NCI-H2081 treated with DMSO at 0.1 percent for 48 hours (cell line): ENCODE measurements at places on chromosomes 6 and 20.

DNA sequence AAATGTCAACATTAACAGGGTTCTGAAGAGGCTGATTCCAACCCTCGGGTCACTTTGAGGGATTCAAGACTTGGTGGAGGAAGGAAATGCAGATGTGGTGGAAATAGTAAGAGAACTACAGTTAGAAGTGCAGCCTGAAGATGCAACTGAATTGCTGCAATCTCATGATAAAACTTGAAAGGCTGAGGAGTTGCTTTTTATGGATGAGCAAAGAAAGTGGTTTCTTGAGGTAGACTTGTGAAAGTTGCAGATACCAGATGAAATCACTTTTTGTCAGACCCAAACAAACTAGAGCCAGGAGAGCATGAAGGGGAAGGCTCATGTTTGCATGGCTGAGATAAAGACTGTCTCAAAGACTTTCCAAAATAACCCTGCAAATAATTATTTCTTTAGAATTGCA, 16.2 kb downstream of the ANKRD6 start:
- no peak for DNase-seq

GRCh38 chr6:80357081-80357480, 250.6 kb downstream of the BCKDHB start:
- DNase-seq: no peak

GRCh38 chr6:142326540-142326939, 24.7 kb downstream of the ADGRG6 start:
- DNase-seq: no peak

GRCh38 chr20:62792182-62792939, 3.9 kb upstream of the MRGBP start:
- no peak for DNase-seq

- no peak for DNase-seq
Measured at GRCh38 chr20:375265-375889, 5.2 kb upstream of the TRIB3 start.

DNA sequence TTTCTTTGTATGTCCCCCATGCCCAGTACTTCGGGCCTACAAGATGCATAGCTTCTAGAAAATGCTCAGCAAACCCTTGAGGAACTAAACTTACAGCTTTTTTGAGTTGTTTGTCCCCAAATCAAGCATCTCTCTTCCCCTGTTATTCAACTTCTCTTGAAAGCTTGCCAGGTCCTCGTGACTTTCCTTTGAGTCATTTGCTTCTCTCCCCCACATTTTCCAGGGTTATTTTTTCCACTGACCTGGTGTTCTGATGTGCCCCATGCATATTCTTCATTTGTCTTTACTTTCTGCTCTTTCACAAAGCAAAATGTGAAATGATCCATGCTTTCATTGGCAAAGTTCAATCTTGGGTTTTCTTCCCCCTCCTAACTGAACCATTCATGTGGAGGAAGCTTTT, 204.8 kb downstream of the TFAP2A start:
- no peak for DNase-seq

GRCh38 chr6:130534627-130535026, 168.8 kb downstream of the TMEM200A start:
- DNase-seq: no peak

DNA sequence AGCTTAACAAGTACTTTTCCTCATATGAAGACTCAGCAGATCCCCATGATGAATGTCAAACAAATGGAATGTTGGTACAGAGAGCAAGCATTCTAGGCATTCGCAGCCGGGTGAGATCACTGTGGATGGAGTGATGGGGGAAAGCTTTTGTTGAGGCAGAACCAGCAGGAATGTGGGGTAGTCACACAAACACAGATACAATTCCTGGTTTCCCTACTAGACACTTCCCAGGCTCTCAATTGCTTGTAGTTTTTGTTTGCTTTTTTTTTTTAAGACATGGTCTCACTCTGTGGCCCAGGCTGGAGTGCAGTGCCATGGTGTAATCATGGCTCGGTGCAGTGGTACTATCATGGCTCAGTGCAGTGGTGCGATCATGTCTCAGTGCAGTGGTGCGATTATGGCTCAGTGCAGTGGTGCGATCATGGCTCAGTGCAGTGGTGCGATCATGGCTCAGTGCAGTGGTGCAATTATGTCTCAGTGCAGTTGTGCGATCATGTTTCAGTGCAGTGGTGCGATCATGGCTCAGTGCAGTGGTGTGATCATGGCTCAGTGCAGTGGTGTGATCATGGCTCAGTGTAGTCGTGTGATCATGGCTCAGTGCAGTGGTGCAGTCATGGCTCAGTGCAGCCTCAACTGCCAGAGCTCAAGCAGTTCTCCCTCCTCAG, 15.4 kb upstream of the IER3 start:
- DNase-seq: no peak

DNA sequence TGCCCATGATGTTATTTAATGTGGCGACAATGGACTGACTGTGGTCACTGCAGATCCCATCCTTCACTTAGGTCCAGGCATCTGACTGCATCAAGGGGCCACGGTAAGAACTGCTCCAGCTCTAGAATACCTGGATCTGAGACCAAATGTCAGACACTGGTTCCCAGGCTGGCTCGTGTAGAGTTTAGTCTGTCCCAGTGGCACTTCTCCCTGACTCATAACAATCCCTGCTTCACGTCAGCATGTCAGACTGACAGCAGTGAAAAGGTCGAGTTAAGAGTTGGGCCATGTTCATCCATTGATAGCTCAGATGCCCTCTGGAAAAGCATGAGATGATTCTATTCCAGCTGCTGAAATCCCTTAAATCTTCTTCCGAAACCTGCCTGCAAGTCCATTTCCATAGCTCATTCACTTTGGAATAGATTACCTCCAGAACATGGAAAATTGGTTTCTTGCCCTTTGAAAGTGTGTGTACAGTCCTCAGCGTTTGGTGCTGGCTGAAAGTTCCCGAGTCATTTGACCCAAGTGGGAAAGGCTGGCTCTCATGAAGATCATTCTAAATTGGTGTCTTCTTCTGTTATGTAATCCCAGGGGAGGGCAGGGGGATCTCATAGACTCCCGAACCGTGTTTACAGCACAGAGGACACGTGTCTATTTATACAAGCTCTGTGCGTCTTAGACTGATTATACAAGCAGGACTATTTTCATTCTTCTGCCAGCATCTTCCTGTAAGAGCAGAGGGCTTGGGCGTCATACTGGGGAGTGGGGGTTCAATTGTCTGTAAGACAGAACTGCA, 160.8 kb downstream of the ZDHHC14 start:
- DNase-seq: no peak

DNA sequence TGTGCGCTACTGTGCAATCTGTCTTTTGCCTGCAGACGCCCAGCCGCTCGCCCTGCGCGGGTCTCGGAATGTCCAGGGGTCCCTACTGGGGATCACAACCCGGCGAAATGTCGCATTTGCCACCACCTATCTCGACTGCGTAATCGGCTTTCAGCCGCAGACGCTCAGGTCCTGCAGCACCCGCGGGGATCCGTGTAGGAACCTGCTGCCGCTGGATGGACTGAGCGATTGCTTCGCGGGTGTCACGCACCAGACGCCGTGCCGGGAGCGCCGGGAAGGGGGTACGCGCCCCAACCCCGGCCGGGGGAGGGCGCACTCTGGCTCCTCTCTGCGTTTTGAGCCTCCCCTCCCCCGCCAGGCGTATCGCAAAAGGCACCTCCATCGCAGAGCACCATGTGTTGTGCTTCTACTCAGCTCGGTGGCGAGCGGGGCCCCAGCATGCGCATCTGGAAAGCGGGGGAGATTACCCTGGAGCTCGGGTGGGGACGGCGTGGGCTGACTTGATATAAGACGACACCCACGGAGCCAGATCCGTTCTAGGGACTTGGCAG, 747 bp upstream of the PTPRA start:
- DNase-seq: no peak

DNA sequence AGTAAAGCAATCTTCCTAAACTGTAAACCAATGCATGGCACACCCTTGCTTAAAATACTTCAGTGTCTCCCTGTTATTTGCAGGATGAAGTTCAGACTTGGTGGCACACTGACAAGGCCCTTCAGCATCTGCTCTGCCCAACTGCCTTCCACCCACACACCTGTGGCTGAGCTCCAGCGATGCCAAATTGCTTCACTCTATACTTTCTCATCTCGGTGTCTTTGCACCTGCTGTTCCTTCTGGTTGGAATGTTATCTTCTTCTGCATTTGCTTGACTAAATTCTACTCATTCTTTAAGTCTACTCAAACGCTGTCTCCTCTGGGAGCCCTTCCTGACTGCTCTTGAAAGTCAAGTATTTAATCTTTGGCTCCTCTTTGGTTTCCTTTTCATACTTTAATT, 100.1 kb upstream of the SUPT3H start:
- DNase-seq: no peak

- no peak for DNase-seq
Measured at GRCh38 chr20:62627901-62628612, 14.2 kb upstream of the SLCO4A1 start.

DNA sequence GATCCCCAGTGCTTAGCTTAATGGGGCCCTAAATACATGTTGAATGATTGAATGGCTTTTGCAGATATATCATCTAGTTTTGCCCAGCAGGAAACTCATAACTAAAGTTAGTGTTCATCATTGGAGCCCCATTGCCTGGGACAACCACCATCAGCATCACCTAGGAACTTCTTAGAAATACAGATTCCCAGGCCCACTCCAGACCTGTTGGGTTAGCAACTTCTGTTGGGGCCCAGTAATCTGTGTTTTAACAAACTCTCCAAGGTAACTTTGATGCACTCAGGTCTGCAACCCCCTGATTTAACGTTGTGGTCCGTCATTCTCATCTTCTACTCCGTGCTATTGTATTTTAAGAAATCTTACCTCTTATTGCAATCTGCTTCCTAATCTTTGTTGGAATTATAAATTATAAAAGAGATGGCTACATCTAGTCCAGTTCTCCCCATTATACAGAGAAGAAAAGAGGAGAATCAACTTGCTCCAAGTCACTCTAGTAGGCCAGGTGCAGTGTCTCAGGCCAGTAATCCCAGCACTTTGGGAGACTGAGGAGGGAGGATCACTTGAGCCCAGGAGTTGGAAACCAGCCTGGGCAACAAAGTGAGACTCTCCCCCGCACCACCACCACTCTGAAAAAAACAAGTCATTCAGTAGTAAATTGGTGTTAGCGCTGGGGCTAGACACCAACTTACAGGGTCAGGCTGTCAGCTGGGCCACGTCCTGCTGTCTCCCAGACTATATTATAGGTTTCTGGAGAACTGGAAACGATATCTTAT, 13.7 kb downstream of the FOXP4 start:
- no peak for DNase-seq

- DNase-seq: no peak
Measured at GRCh38 chr6:37049758-37050044, 44.2 kb downstream of the FGD2 start.

- no peak for DNase-seq
Measured at GRCh38 chr20:64238851-64239387, 16.6 kb upstream of the PCMTD2 start.

DNA sequence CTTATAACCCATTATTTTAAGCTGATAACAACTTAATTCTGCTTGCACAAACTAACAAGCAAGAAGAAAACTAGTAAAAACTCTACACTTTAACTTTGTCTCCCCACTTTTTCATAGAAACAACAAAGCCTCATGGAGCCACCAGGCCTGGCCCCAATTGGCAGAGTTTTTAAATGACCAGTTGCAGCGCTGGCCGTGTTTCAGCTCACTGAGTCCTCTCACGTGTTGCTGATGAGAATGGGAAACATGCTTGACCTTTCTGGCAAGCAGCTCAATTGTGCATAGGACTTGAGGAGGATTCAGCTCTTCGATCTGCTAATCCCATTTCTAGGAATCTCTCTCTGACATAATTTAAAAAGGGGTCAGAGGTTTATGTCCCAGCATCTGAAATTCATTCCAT, 24.5 kb upstream of the GRM4 start:
- DNase-seq: no peak

DNA sequence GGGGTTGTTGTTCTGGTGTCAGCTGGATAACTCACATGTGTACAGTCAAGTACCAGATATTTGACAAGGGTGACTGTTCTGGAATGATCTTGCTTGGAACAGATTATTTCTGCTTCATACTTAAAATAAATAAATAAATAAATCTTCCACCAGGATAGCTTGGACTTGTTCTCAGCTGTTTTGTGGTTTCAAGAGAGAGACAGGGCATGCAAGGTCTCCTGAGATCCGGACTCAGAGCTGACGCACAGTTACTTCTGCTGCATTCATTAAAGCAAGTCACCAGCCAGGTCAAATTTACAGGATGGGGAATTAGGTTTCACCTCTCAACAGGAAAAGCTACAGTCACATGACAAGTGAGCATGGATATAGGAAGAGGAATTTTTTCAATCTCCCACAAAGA, 285.0 kb upstream of the SPTLC3 start:
- no peak for DNase-seq

DNA sequence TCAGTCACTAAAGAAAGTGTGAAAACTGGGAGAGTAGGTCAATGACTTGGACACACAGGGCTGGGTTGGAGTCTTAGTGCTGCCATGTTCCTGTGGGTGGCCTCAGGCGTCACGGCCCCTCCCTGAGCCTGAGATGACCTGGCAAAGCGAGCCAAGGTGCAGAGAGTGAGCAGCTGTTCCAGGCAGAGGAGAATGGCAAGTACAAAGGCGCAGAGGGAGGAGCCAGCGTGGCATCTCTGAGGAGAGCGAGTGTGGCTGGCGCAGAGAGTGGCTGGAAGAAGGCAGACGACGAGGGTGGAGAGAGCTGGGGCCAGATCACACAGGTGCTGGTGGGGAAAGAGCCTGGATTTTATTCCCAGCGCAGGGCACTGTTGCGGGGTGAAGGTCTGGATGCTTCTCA, 20.6 kb upstream of the CHMP4B start:
- no peak for DNase-seq

- DNase-seq: no peak
Measured at GRCh38 chr20:40191573-40191972, 497.5 kb downstream of the MAFB start.

- DNase-seq: no peak
Measured at GRCh38 chr20:41050361-41051008, 21.9 kb downstream of the TOP1 start.

DNA sequence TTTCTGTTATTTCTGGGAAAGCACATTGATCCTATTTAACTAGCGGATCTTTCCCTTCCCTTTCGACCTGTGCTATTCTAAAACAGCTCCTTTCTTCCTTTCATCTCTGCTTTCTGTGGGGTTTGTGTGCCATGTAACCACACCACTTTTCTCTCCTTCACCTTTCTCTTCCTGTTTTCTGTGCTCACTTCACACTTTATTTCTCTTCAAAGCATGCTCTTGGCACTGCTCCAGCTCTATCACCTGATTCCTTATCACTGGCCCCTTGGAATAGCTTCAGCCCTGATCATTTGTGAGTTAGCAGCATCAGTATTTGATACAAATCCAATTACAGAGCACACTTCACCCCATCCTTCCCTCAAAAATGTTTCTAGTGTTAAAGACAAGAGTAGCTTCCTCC, 8.1 kb upstream of the METTL24 start:
- no peak for DNase-seq

DNA sequence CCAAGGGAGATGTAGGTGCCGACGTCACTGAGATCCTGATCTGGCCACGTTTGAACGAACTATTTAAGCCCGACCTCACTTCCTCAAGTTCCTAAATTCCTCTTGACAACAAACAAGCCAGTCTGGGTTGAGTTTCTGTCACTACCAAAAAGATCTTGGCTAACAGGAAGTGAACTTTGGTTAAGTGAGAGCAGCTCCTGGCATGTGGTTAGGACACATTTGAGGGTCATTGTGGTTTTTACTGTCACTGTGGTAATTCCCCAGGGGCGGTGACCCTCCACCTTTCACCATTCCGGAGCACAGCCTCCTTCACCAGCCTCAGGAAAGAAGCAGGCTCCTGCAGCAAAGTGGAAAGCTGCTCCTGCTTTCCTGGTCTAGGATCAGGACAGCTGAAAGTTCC, 43.1 kb upstream of the ZNF831 start:
- DNase-seq: no peak
